GM04503 (cell line): ENCODE measurements at places on chromosomes 1 and 21.

DNA sequence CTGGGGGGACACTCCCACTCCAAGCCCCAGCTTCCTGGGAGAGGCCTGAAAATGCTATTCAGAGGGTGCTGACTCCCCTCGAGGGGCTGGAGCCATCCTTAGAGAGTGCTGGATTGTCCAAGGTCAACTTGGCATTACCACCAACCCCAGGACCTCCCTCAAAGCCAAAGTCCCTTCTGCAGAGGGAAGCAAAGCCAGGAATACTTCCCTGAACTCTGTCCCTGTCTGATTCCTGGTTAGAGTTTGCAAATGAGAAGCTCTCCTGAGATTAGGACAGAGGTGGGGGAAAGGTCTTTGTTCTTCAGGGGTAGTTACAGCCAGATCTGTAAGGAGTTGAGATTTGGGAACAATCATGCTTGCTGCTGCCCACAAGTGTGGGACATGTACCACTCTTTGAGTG, 45.3 kb downstream of the TLR5 start:
- no peak for DNase-seq

GRCh38 chr1:13801232-13801631, 101.2 kb downstream of the PRDM2 start:
- DNase-seq, result no peak

- no peak for DNase-seq
Measured at GRCh38 chr1:62312698-62313097, 6.5 kb downstream of the KANK4 start.

- no peak for DNase-seq
Measured at GRCh38 chr1:59100708-59101374, 196.1 kb upstream of the FGGY start.

DNA sequence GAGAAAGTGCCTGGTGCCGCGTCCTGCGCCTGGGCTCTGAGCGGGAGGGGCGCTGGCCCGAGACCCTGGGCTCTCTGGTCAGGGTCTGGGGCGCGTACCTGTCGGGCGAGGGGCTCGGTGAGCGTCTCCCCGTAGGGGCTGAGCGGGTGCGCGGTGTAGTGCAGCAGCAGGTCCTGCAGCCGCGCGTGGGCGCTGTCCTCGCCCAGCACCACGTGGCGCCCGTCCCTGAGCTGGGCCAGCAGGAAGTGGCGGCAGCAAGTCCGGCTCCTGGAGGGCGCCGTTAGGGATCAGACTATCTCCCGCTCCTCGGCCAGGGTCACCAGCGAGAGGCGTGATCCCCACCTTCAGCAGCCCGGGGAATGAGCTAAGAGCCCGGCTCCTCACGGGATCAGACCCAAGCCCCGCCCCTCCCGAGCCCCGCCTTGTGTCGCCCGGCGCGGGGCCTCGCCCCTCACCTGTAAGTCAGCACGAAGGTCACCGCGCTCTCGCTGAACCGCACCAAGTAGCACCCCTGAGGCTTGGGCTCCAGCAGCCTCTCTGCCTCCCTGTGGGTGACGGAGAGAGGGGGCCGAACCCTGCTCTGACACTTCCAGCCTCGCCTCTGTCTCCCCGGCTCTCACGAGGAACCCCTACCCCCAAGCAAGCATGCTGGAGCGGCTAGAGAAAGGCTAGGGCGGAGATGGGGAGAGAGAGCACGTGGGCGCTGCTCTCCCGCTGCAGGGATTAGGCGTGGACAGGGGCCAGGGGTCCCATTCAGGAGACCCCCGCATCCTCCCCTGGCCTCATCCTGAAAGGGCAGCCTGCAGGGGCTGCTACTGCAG, 2.7 kb downstream of the SH2D2A start:
- no peak for DNase-seq

- DNase-seq, result no peak
Measured at GRCh38 chr1:244897476-244898254, 33.3 kb upstream of the HNRNPU start.

DNA sequence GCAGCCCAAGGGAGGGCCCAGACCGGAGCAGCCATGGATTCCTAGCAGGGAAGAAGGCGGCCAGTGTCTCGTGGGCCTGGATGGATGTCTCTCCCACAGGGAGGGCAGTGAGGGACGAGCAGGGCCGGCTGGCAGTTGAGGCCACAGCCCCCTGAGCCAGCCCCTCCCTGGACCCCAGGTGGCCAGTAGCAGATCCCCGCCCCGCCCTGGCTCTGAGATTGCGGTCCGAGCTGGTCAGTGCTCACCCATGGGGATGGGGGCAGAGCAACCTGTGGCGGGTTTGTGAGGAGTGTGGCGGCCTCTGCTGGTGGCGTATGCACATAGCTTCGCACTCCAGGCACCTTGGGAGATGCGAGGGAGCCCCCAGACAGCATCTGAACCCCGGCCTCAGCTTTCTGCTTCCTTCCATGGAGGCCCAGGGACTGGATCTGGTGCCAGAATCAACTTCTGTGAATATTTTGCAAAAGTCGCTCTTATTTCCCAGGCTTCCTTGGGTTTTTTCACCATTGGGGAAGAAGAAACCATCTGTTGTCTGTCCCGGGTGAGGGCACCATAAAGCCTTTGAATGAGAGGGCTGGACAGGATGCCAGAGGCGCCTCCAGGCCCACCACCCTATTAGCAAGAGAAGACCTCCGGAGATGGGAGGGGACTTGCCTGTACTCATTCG, 8.4 kb upstream of the KCNN3 start:
- DNase-seq, result no peak

DNA sequence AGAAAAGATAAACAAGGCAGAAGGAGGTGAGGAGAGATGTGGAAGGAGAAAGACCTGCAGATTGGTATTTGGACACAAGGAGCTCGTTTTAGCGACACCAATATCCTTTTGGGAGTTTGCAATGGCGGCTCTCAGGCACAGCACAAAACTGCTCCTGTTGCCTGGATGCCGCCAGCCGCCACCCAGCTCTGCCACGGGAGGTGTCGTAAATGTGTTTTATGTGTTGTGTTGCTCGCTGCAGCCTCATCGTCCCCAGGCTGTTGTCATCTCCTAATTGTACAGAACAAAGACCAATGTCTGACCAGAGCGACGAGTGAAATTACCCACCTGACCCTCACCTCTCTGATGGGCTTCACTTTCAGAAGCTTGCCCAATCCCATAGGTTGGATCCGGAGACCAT, 96.6 kb upstream of the ZNF281 start:
- DNase-seq, result no peak

- DNase-seq, result no peak
Measured at GRCh38 chr1:31310198-31310597, 13.4 kb downstream of the ZCCHC17 start.

DNA sequence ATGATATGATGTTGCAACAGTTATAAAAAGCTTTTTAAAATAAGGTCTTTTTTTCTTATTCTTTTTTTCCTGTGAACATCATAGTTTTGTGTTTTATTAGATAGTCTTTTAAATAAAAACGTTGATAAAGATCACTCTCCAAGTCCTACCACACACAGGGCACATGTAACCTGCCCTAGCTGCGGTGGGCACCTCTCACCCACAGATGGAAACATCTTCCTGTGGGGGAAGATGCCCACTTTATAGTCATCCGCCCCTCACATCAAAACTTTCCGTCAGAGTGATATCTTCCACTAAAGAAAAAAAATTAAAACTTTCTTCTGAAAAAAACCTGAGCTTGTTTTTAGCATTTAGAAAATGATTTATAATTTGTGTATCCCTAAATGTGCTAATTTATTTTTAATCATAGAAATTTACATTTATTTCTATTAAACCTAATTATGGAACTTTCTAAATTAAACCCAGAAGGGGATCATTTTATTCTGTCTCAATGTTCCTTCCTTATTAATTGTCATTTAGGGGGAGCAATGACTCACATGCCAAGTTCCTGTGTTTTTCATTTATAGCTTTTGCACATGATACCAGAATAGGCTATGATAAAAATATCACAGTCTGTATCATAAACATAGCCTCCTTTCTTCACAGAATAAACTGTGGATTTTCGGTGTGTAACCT, 24.7 kb downstream of the TNFRSF9 start:
- no peak for DNase-seq
